ENCODE measurements at places on chromosomes 12 and 14.

DNA sequence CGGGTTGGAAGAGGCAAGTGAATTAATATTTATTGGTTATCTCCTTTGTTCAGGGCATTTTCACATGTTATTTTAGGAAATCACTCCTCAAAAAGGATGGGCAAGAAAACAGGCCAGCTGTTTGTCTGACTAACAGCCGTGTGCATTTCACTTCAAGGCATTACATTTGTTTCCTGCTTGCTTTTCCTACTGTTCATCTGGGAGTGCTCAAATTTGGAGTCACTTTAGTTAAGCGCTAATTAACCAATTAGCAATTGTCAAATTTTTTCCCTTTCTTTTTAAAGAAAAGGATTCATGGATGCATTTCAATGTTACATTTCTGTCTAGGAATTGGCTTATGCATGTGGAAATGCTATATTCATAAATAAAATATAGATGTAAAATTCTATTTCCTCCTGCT, 415.9 kb downstream of the NELL2 start:
- DNase-seq, result no peak

DNA sequence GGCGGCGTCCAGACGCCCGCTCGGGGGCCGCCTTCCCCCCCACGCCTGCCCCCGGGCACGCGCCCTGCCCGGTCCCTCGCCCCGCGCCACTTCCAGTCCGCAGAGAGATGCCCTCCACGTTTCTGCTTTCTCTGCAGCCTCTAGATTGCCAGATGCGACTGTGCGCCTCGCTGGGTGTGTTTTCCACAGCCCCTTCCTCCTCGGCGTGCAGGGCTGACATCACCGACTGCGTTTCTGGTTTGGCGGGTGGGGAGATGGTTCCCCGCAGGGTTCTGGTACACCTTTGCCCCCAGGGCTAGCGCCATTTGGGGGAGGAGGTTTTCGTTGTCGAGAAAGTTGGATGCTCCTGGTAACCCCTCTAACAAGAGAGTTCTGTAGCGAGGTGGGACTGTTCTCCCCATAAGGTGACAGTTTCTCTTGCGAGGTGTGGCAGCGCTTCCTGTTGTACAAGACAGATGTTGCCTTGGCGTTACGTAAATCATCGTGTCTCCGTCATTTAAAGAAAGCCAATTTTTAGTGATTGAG, 1.5 kb downstream of the CALM1 start:
- peak; percentile 36 for DNase-seq

GRCh38 chr14:40188006-40188405, 755.8 kb upstream of the FBXO33 start:
- peak; percentile 75 for DNase-seq

DNA sequence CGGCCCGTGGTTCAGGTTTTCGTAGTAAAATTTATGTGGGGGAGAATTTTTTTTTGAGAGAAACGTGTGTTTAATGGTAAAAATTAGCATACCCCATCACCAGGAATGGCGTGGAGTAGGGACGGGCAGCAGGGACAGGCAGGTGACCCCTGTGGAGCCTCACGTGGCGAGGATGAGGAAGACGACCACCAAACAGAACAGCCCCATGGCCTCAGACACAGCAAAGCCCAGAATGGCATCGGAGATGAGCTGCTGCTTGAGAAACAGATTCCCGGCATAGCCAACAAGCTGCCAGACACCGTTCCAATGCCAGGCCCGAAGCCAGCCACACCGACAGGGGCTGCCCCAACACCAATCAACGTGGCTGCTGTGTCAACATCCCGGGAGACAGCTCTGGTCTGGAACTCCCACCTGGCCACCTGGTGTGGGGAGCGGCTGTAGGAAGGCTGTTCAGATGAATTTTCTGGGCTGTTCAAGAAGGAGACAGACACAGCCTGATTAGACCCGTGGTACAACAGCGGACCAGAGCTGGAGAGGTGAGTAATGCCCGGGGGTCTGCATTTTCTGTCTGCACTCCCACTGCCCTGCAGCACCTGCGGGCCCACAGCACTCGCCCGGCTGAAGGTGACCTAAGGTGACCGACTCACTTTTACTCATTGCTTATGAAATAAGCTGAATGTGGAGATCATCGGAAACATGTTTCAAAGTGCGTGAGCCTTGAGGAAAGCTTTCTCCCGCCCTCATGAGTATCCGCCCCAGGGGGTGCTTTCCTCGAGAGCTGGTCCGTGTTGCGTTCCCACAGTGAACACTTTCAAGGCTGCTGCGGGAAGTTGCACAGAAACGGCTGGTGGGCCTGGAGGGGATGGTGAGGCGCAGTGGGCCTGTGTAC, 10.6 kb downstream of the TMEM121 start:
- DNase-seq, result no peak

DNA sequence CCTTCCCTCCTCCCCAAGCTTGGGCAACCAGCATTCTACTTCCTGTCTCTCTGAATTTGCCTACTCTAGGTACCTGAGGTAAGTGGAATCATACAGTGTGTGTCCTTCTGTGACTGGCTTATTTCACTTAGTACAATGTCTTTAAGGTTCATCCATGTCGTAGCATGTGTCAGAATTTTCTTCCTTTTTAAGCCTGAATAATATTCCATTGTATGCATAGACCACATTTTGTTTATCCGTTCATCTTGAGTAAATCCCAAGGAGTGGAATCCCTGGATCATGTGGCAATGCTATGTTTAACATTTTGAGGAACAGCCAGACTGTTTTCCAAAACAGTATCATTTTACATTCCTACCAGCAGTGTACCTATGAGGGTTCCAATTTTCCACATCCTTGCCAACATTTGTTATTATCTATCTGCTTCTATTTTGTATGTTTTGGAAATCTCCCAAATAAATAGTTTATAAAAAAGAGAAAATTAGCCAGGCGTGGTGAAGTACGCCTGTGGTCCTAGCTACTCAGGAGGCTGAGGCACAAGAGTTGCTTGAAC, 12.4 kb downstream of the HSP90AA1 start:
- no peak for DNase-seq

DNA sequence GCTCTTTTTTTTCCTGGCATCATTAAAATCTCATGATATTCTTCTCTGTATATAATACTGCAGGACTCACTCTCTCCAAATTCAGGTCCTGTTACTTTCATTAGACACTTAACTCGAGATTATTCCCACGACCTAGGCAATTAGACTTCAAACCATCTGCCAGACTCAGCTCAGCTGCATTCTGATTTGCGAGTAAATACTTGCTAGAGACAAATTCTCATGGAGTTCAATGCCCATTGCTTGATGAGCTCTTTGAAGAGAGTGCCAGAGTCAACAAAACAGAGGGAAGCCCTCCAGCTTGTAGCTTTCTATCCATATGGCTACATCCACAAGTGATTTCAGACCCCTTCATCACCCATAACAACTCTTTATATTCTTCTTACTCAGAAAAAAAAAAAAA, 88.3 kb downstream of the GTF2A1 start:
- no peak for DNase-seq

GRCh38 chr14:68639000-68639757, 153.7 kb downstream of the ZFP36L1 start:
- no peak for DNase-seq

DNA sequence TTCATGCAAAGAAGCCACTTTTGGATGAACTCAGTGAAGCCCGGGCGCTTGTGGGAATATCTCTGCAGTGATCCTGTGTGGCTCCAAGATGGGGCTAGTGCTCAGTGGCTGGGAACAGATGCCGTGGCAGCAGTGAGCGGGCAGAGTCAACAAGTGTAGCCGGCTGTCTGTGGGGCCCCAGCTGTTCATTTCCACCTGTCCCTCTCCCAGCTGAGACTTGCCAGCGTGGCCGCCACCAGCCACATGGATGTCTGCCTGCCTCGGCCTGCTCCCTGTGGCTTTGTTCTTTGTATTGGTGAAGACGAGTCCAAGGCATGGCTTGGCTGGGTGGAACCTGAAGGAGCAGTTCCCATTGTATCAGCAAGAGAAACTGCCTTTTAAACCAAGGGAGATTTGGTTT, 77.3 kb downstream of the NOS1 start:
- DNase-seq, result no peak
